ENCODE measurements at places on chromosomes 6 and 20.

DNA sequence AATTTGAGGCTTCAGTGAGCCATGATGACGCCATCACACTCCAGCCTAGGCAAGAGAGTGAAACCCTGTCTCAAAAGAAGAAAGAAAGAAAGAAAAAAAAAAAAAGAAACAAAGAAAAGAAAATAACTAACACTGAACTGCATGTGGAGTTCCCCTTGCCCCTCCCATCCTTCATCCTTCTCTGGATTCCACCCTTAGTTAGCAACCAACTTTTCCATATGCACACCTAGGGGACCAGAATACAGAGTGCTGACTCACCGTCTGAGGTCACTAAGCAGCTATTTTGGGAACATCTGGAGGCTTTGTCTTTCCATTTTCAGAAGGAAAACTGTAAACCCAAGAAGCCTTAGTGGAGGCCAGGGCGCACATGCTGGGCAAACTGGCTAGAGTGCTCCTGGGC is 257.4 kb downstream of the MAFB start:
- DNase-seq: no peak

GRCh38 chr6:136503303-136504029 is 46.8 kb downstream of the MAP7 start:
- DNase-seq: no peak

DNA sequence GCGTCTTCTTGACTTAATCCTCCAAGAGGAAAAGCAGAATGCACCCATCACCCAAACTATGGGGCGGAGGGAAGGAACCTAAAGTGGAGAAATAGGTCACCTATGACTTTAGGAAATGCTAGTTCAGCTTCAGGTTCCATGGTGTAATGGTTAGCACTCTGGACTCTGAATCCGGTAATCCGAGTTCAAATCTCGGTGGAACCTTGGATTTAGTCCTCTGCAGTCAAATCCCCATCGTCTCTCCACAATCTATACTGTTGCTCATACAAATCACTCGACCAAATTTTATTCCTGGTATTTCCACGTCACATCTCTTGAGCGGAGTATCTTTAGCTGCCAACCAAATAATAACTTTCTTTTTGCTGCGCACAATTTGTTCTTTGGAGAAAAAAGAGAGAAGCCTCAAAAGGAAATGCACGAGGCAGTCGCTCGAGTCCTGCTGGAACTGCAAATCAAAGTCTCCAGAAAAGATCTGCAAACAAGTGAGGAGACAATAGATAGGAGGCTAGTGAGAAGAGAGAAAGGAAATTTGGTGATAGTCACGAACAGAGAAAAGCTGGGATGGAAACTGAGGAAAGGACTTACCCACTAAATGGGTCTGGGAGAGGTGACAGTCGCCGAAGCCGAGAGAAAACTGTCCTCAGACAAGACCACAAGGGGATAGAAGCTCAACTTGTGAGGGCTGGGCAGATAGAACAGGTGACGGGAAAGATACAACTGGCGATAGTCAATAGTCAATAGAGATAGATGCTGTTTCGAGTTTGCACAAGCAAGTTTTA is 16.6 kb downstream of the POM121L2 start:
- no peak for DNase-seq

GRCh38 chr6:134593887-134594286 is 276.0 kb upstream of the SGK1 start:
- DNase-seq: no peak

GRCh38 chr6:101396548-101397173 is 3.2 kb downstream of the GRIK2 start:
- DNase-seq: no peak

GRCh38 chr20:12108846-12109245 is 191.2 kb downstream of the BTBD3 start:
- no peak for DNase-seq

Data from activated CD4-positive, CD25-positive, alpha-beta regulatory T cell treated with anti-CD3 and anti-CD28 coated beads, Interleukin-2, amount 50 U/mL, for 72 hours (primary cell).